ENCODE measurements at places on chromosomes 16 and 17.

- no peak for DNase-seq
Measured at GRCh38 chr17:35132099-35132498, 10.0 kb downstream of the NLE1 start.

- no peak for DNase-seq
Measured at GRCh38 chr17:3502466-3502865, 26.7 kb downstream of the ASPA start.

GRCh38 chr17:62916684-62917571, 49.1 kb upstream of the TANC2 start:
- no peak for DNase-seq

- DNase-seq = no peak
Measured at GRCh38 chr17:40646791-40647623, 611 bp downstream of the SMARCE1 start.

DNA sequence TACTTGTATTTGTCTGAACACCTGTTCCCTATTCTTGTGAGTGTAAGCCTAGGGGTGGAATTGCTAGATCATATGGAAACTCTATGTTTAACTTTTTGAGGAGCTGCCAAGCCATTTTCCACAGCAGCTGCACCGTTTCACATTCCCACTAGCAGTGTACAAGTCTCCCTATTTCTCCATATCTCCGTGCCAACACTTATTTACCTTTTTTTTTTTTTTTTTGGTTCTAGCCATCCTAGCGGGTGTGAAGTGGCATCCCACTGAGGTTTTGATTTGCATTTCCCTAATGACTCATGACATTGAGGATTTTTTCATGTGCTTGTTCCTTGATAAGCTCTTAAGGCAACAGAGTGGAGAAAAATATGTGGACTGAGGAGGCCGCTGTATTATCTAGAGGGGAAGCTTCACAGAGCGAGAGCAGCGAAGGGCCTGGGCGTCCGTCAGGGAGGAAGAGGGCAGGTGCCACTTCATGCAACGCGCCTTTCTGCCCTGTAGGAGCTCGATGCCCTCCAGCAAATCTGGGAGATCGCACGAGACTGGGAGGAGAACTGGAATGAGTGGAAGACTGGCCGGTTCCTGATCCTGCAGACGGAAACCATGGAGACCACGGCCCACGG, 50.0 kb downstream of the DNAH2 start:
- DNase-seq = no peak

- peak; percentile 84 for DNase-seq
Measured at GRCh38 chr17:1714980-1715802, 5.0 kb upstream of the TLCD2 start.

DNA sequence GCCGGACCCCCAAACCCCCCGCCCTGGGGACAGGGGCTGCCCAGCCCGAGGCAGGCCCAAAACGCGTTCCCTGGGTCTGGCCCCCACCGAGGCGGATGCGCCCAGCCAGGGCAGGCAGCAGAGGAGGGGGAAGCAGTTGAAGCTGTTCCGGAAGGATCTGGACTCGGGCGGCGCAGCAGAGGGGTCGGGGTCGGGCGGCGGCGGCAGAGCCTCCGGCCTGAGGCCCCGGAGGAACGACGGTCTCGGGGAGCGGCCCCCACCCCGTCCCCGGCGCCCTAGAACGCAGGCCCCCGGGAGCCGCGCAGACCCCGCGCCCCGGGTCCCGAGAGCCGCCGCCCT, 22.9 kb upstream of the ZFPM1 start:
- DNase-seq = no peak

DNA sequence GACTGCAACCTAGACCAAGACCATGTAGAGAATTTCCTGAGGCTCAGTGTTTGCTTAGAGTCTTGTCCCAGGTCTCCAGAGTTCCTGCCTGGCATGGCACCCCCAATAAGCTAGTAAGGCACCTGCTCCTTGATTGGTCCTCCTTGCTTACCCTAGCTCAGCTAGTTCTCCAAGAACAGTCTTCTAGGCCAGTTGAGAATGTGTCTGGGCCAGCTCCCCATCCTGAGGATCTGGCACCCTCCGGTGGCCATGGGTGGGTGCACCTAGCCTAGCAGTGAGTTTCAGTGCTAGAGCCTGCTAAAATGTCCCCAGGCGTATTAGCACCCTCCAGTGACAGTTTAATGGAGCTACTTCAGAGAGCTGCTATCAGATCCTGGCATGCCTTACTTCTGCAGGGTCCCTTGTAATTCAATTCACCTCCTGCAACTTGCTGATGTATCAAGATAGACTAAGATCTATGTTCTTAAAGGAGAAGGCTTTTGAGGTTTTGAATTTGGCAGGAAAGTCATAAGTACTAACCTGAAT, 44.4 kb upstream of the MED13 start:
- peak; percentile 61 for DNase-seq

DNA sequence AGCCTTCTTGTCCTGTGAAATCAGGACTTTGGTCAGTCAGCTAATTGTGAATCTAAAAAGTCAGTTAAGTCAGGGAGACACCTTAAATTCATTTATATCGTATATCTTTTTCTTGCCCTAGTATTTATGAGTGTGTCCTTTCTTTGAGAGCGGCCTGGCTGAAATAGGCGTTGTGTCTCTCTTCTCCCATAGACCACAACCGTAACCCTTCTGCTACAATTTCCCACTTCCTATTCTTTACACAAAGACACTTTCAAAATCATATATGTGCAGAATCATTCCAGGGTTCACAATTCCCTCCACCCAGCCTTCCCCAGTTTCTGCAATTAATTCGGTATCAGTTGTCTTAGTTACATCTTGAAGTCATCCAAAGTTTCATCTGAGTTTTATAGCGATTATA, 14.0 kb upstream of the COTL1 start:
- DNase-seq = no peak

GRCh38 chr16:62741692-62742091, 705.5 kb upstream of the CDH8 start:
- no peak for DNase-seq

DNA sequence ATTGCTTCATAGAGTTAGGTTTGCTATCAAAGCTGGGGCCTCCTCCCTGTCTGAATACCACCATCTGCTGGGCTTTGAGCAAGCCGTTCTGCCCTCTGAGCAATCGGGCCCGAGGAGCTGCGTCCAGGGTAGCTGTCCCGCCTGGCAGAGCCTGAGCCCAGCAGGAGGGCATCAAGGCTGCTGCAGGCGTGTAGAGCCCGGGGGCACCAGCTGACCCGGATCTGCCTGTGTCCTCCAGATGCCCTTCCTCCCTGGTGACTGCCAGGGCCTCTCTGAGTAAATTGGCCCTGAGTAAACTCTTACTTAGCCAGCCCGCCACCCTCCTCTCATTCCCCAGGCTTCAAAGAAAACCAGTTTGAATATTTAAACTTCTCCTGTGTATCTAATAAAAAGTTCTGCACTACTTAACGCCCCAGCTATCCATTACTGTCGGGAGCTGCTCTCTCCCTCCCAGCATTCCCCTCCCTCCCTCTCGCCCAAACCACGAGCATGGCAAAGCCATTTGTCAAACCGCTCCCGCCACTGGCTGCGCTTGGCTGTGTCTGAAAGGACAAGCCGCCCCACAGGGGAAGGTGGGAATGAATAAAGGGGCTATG, 16.4 kb downstream of the CDK5RAP3 start:
- DNase-seq = peak; percentile 7

- no peak for DNase-seq
Measured at GRCh38 chr16:68146585-68146984, 61.4 kb downstream of the NFATC3 start.

Measured in T1000 (cell line).